Skeletal muscle cell (primary cell): ENCODE measurements at places on chromosomes 4 and X.

DNA sequence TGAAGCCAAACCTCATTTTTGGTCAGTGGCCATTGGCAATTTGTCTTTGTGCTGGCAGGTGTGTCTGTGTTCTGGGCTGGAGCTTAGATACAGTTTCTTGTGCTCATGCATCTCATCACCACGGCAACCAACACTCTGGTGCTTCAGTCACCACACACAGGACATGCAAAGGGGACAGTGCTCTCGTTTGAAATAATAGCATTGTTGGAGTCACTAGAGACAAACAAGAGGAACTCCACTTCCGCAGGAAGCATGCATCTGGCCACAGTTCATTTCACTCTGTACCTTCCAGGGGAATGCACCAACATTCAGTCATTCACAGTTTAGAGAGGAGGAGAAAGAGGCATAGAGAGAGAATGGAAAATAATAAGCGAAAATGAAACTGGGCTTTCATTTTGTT lies 267.4 kb downstream of the ANK2 start:
- no peak for DNase-seq

GRCh38 chr4:84238247-84239090 lies 260.6 kb downstream of the NKX6-1 start:
- no peak for DNase-seq

GRCh38 chrX:23756165-23756564 lies 13.1 kb upstream of the ACOT9 start:
- DNase-seq: no peak

GRCh38 chrX:118496763-118497079 lies 1.1 kb downstream of the DOCK11 start:
- no peak for DNase-seq

- no peak for DNase-seq
Observed at GRCh38 chrX:21295246-21295820, 78.9 kb upstream of the CNKSR2 start.

DNA sequence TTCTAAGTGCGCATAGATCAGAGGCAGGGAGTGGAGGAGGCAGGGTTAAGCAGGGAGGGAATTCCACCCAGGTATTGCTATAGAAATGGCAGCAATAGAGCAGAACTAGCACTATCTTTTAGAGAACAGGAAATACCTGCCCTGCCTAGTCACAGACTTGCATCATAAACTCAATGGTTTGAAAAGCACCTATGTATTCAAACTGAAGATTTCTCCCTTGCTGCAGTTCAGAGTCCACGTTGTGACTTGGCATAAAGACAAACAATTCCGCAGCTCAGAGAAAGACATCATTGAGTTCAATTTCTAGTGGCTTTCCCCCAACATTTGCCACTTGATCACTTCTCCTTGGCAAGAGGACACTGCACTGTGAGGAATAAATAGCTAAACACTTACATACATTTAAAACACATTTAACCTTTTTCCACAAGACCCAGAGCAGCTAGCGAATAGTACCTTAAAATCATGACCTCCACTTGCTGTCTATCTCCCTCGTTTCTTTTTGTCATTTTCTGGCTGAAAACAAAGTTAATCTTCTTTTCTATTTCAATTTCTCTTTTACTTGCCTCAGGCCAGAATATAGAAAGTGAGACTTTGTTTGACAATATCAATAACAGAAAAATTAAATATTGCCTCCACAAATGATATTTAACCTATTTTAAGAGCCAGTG lies 42.4 kb downstream of the SLC7A11 start:
- DNase-seq: no peak

- DNase-seq: no peak
Observed at GRCh38 chrX:23334848-23335599, at the start of gene PTCHD1. PTCHD1 (plus strand) TSS chrX:23334849; CDS start chrX:23334876, 27 bp downstream.

DNA sequence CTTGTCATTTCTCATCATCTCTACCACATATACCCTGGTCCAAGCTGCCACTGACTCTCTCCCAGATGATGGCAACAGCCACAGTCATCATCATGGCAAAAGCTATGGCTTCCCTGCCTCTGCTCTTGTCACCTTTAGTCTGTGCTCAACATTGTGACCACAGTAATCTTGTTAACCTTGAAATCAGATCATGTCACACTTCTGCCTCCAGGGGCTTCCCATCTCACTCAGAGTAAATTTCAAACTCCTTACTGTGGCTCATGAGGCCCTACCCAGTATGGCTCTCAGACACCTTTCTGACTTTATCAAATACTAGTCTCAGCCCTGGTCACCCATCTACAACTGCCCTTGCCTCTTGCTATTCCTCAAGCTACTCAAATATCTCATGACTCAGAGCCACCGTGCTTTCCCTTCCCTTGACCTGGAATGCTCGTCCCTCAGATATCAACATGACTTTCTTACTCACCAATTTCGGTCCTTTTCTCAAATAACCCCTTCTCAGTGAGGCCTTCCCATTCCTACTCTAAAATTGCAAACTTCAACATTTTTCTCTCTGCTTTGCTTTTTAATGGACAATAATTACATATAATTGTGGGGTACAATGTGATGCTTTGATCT lies 41.1 kb upstream of the STIM2 start:
- no peak for DNase-seq

GRCh38 chr4:174248407-174248806 lies 35.1 kb downstream of the FBXO8 start:
- no peak for DNase-seq

- no peak for DNase-seq
Observed at GRCh38 chrX:44903830-44904530, 31.0 kb downstream of the KDM6A start.

DNA sequence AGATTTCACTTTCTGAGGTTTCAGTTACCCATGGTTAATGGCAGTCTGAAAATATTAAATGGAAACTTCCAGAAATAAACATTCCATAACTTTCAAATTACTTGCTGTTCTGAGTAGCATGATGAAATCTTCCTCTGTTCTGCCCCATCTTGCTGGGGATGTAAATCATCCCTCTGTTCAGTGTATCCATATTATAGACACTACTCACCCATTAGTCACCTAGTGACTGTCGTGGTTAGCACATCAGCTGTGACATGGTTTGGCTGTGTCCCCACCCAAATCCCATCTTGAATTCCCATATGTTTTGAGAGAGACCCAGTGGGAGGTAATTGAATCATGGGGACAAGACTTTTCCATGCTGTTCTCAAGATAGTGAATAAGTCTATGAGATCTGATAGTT lies 125.5 kb upstream of the GIMD1 start:
- peak; percentile 39 for DNase-seq

DNA sequence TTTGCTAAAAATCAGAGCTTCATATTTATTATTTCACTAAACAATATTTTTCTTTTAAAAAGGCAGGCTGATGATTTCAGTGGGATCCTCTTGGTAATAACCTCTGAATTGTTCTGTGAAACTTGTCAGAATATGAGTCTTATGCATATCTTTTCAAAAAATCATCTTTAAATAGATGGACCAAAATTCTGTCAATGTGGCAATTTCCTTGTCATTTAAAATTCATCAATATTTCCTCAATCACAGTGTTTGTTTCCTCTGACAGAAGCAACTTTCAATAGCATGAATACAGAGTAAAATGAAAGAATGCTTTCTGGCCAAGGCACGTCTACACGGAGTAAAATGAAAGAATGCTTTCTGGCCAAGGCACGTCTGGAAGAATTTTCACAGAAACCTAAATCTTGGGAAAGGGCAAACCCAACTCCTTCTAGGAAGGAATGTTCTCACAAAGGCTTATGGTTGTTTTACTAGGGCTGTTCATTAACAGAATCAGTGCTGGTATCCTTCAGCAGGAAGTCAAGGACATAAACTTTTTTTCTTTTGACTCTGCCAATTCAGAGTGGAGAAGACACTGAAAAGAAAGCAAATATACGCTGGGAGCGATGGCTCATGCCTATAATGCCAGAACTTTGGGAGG lies 99.0 kb upstream of the GPR34 start:
- no peak for DNase-seq

GRCh38 chr4:128649575-128650205 lies 159.8 kb upstream of the JADE1 start:
- no peak for DNase-seq

DNA sequence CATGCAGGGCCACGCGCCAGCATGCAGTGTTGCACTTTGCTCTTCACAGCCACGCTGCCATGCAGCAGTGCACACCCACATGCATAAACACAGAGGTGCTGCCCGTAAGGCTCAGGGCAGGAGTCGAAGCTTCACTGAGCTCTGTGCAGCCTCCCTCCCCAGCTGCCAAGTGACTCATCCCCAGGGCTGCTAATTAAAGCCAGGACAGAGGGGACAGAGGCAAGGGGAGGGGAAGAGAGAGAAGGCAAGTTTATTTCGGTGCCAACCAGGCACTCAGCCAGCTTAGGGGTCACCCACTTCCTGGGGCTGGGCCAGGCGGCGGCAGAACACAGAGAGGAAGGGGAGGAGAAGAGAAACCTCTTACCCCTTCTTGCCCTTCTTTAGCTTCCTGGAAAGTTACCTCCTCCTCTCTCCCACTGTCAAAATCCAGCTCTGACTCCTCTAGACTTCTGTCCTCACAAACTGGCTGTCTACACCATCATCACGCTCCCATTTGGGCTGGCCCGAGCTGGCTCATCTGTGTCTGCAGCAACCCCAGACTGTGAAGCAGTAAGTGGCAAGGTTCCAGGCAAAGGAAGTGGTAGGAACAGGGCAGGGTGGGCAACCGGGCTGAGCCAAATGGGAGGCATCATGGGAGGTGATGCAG lies 6.2 kb upstream of the IQSEC2 start:
- no peak for DNase-seq

DNA sequence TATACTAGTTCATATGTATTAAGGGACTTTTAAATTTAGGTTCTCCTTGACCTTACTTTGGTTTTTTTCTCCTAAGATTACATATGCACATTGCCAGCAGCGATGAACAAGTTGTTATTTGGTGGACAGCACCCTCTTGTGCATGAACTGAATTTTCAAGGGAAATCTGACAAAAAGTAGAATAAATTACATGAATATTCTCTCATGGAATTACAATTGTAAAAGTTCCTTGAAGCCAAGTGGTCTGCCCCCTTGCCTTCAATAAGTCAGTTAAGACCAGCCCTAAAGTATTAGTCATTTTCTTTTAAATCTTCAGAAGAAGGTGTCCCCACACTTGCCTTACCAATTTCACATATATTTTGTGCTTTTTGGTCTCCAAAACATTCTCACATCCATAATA lies 30.7 kb upstream of the SMARCA5 start:
- peak; percentile 13 for DNase-seq

GRCh38 chr4:26076896-26077295 lies 162.9 kb downstream of the SMIM20 start:
- no peak for DNase-seq

GRCh38 chrX:46727441-46727840 lies 31.5 kb downstream of the SLC9A7 start:
- DNase-seq: no peak

GRCh38 chr4:7790999-7791398 lies 148.7 kb downstream of the AFAP1 start:
- no peak for DNase-seq

GRCh38 chr4:100641336-100641735 lies 123.5 kb upstream of the EMCN start:
- DNase-seq: no peak

DNA sequence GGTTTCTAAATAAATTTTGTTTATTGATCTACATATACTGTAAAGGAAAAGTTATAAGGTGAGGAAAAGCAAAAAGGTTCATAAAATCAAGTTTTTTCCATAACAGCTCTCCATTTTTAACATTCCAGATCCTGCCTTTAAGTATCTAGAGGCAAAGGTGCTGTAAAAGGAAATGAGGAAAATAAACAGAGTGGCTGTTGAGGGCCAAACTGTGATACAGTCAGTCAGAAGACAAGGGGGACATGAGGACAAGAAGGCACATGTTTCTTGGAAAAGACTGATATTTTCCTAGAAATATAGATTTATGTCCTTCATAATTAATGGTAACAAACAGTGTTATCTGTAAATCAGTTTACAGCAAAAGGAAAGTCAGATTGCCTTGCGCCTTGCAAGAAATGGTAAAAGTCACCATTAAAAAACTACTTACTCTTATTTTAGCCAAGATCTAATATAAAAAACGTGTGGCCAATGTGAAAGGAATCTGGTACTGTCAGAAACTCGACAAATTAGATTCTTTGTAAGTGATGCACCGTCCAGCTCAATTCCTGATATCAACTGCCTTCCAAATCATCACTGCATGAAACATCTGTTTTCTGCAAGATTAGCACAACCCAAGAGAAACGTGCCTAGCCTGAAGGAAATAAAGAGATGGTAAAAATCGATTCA lies 34.0 kb upstream of the VEGFD start:
- DNase-seq: no peak

GRCh38 chrX:72269671-72270251 lies 7.3 kb downstream of the RPS4X start:
- peak; percentile 39 for DNase-seq

- peak; percentile 60 for DNase-seq
Observed at GRCh38 chr4:152258804-152259708, 276.8 kb downstream of the FBXW7 start.

- no peak for DNase-seq
Observed at GRCh38 chr4:37917388-37917787, 26.5 kb downstream of the TBC1D1 start.

DNA sequence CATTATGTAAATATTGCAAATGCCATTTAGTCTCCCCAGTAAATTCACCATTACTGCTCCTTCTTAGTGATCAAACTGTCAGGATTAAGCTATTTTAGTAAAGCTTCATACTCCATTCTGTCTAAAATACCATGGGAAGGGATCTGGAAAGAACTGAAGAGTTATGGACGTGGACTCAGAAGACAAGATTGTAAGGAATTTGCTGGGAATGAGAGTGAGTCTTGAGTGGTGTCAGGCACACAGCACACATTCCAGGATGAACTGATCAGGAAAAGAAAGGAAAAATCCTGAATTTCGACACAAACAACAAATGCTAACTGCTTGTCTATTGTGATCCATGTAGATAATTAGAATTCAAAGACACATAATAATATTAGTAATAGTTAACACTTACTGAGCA lies 311.0 kb downstream of the CENPC start:
- DNase-seq: no peak

DNA sequence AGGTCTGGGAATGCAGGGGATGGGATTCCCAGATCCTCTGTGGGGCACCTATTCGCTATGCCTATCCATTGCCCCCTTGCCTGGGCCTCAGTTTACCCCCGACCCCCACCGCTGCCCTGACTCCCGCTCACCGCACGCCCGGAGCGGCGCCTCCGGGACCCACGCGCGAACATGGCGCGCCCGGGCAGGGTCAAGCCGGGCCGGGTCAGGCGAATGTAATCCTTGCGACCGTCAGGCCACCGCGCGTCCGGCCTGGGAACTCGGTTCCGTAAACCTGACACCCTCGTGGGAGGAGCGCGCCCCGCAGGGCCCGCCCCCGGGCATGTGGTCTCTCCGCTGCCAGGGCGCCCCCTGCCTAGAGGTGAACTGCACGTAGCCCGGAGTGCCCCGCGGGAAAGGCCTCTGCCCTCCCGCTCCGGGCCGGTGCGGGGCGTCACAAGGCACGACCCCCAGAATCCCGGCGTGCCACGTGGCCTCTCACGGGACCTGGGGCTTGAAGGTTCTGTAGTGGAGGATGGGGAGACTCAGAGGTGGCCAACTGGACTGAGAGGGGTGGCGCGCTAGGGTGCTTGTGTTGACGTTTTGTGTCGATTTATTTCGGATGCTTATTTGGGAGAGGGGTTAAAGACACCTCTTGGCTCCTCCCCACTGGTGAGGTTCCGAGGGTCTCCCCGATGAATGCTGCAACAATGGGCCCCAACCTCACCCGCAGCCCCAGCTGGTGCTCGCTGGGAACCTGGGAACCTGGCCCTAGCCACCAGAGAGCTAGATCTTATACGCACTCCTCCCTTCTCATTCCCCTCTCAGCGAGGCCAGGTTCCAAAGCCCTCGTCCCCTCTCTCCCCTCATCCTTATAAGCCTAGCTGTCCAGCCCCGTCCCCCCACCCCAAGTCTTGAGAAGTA lies at the start of gene PRICKLE3:
TSS of gene PRICKLE3 (minus strand) at position 249 of the 903 bp plus-strand sequence. CDS start at position 173, 76 bp downstream.
- no peak for DNase-seq
